Activated naive CD4-positive, alpha-beta T cell treated with anti-CD3 and anti-CD28 coated beads, Interleukin-2, amount 10 ng/mL, durations not matched to agents 7 days and 5 days (primary cell): ENCODE measurements at places on chromosomes 12 and 14.
A peak's percentile ranks its signal among the peaks of the same experiment; 100 is the strongest.

DNA sequence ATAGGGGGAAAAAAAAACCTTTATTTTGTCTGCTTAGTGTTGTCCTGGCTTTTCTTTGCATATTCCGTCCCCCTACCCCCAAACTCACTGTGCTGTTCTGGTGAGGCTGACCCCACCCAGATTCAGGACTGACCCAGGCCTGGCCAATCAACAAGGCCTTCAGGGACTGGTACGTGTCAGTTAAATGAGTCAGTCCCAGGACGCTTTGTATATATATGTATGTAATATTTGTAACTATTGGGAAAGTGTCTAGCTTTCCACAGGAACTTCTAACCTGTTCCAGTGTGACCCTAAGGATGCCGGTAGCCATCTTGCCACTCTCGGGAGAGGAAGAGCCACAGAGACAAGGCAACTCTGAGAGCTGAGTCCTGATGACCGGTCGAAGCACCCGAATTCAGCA lies 107.4 kb downstream of the VCPKMT start:
- no peak overlapping the region for H3K4me3 ChIP-seq
- H3K4me1 ChIP-seq = peaks cover 54% of the 10 kb centered on the region
- no peak overlapping the region for H3K27ac ChIP-seq
- no peak for DNase-seq
- H3K36me3 ChIP-seq = peaks cover 37% of the 10 kb centered on the region

GRCh38 chr12:2380946-2381345 lies 328.2 kb downstream of the CACNA1C start:
- H3K4me1 ChIP-seq = peaks cover 10% of the 10 kb centered on the region
- H3K4me3 ChIP-seq = no peak overlapping the region
- DNase-seq = no peak
- H3K36me3 ChIP-seq = no peaks in the 10 kb centered on the region
- H3K27me3 ChIP-seq = peaks cover 19% of the 10 kb centered on the region

DNA sequence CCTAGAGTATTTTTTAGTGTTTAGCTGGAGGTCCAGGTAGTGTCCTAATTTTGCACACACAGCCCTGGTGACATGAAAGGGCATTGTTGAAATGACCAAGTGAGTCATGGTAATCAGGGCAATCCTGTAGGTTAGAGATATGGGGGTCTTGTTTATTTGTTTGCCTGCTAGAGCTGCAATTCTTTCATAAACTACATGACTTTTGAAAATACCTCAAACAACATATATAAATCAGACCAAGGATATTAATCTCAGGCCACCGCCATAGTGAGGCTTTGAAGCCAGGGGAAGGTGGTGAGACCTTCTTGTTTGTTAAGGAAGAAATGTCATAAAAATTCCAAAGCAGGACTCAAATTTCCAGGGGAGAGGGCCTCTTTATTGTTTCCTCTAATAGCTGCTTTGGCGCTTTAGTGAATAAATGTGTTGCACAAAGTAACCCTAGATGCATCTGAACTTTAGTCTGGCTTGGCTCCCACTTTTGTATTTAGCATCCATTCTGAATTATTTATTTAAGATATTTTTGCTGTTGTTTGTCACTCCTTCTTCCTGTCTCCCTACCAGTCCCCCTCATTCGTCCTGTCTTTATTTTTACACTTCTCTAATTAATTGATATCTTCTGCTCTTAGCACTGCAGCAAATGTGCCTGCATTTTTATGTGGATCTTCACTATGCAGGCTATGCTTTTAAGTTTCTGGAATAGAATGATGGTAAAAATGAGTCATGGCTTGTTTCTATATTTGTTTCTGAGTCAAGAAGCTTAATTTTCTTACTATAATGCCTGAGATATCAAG lies 430.3 kb downstream of the RAD51B start:
- no peak overlapping the region for H3K27ac ChIP-seq
- DNase-seq = no peak
- peaks cover 24% of the 10 kb centered on the region for H3K4me1 ChIP-seq
- H3K36me3 ChIP-seq = no peaks in the 10 kb centered on the region

DNA sequence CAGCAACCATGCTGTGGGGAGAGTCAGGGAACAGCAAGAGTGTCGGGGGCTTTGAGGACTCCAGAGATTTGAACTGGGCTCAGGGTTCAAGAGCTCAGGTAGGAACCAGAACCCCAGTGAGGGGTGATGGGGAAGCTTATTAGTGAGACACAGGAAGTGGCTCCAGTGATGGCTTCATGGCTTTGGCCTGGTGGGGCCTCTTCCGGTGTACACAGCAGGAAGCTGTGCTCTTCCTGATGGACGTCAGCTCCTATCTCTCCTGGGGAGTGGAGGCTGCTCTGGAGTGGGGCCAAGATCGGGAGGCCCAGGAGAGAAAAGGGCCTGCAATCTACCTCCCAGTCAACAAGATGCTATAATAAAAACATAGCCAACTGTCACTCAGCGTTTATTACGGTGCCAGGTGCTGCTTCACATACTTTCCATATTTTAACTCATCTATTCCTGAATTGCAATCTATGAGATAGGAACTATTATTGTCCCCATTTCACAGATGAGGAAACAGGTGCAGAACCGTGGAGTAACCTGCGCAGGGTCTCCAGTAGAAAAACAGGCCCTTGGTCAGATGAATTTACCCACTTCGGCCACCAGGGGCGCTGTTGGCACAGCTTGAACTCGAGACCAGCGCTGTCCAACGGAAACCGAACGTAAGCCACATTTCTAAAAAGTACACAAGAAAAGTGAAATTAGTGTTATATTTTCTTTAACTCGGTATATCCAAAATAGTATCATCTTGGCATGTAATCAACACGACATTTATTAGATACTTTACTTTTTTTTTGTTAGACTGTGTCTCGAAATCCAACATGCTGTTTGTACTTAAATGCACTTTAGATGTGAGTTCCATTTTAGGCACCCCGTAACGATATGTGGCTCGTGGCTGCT lies 63.6 kb upstream of the DLK1 start:
- H3K27me3 ChIP-seq = peaks cover 23% of the 10 kb centered on the region
- no peaks in the 10 kb centered on the region for H3K36me3 ChIP-seq
- H3K4me3 ChIP-seq = no peak overlapping the region
- peak; percentile 72 for DNase-seq

DNA sequence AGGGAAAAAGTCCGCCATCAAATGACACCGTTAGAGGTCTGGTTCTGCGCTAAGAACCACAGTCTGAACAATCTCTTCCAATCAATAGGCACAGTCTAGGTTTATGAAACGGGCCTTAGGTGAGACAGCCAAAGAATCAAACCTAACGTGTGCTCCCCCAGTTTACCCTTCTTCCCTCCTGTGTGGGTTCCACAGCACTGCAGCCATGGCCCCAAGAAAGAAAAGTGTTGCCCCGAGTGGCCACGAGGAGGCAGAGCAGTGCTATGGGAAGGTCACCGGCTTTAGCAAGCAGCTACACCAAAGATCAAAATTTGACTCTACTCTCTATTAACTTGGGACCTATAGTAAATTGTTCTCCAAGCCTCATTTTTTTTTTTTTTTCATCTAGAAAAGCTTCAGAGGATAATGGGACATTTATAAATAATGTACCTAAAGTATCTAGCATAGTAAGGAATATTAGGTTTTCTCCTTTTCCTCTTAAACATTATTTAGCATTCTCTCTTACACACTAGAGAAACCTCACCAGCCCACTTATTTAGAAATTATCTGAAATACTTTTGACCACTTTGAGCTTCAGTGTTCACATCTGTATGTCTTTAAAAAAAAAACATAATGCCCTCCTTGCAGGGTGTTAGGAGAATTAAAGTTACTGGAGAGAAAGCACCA lies 70.2 kb upstream of the GPHB5 start:
- peak; percentile 75 for DNase-seq
- H3K36me3 ChIP-seq = peaks cover 48% of the 10 kb centered on the region
- peaks cover 6% of the 10 kb centered on the region for H3K4me1 ChIP-seq
- no peaks in the 10 kb centered on the region for H3K27me3 ChIP-seq

GRCh38 chr12:15707516-15708199 lies 81.5 kb downstream of the EPS8 start:
- no peaks in the 10 kb centered on the region for H3K36me3 ChIP-seq
- no peak overlapping the region for H3K27ac ChIP-seq
- H3K4me1 ChIP-seq = no peaks in the 10 kb centered on the region
- no peaks in the 10 kb centered on the region for H3K27me3 ChIP-seq
- no peak overlapping the region for H3K4me3 ChIP-seq

DNA sequence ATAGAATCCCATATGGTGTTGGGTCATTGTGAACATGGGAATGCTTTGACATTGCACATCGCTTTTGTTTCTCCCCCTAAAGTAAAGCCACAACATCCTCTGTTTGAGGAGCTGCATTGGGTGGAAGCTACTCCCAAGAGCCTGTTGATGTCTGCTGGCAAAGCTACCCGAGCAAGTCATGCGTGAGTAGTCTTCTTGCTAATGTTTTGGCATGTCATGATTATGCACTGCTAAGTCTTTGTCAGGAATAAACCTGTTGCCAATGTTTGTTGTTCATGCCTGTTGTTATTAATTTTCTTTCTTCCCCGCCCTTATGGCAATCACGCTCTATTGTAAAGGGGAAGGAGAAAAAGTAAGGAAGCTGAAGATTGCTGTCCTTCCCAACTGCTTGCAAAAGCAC lies 97.3 kb downstream of the EXOC5 start:
- DNase-seq = no peak
- H3K36me3 ChIP-seq = no peaks in the 10 kb centered on the region
- H3K27ac ChIP-seq = no peak overlapping the region
- H3K27me3 ChIP-seq = peaks cover 5% of the 10 kb centered on the region

DNA sequence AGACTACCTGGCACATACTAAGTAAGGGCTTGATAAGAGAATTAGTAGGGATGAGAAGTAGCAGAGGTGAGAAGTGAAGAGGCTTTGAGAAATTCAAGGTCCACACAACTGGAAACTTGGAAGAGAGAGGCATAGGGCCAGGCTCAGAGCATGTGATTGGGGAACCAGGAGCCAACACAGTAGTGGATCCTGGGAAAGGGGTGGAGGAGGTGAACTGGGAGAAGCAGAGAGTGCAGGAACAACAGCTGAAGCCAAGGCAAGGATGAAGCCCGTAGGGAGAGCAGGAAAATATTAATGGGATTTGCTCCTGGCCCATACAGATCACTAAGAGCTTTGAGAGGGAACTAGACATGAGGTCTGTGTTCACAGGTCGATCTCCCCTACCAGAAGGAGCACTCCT lies 1.4 kb upstream of the ITGB7 start:
- peak overlapping the region; percentile 8 for H3K4me3 ChIP-seq
- no peaks in the 10 kb centered on the region for H3K27me3 ChIP-seq
- peaks cover 57% of the 10 kb centered on the region for H3K36me3 ChIP-seq
- no peak for DNase-seq

GRCh38 chr12:131061041-131061806 lies 107.5 kb downstream of the ADGRD1 start:
- H3K36me3 ChIP-seq = no peaks in the 10 kb centered on the region
- DNase-seq = no peak
- H3K4me3 ChIP-seq = no peak overlapping the region
- no peaks in the 10 kb centered on the region for H3K4me1 ChIP-seq
- H3K27ac ChIP-seq = no peak overlapping the region

DNA sequence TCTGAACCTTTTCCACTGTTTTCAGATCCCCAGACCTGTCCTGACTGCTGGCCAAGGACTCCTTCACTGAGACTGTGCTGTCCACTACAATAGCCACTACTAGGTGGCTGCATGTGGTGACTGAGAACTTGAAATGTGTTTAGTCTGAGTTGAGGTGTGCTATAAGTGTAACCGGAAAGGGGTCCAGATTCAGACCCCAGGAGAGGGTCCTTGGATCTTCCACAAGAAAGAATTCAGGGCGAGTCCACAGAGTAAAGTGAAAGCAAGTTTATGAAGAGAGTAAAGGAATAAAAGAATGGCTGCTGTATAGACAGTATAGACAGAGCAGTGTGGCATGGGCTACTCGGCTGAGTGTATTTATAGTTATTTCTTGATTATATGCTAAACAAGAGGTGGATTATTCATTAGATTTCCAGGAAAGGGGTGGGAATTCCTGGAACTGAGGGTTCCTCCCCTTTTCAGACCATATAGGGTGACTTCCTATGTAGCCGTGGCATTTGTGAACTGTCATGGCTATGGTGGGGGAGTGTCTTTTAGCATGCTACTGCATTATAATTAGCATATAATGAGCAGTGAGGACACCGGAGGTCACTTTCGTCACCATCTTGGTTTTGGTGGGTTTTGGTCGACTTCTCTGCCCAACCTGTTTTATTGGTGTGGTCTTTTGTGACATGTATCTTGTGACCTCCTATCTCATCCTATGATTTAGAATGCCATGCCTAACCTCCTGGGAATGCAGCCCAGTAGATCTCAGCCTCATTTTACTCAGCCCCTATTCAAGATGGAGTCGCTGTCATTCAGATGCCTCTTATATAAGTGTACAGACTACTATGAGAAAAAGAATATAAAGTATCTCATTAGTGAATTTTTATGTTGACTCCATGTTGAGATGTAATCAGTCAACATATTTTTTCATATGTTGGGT lies 70.0 kb upstream of the SRSF5 start:
- peak overlapping the region; percentile 29 for H3K27ac ChIP-seq
- H3K4me1 ChIP-seq = peaks cover 78% of the 10 kb centered on the region
- peak overlapping the region; percentile 19 for H3K4me3 ChIP-seq
- DNase-seq = peak; percentile 47
- H3K27me3 ChIP-seq = no peaks in the 10 kb centered on the region
- H3K36me3 ChIP-seq = peaks cover 25% of the 10 kb centered on the region

DNA sequence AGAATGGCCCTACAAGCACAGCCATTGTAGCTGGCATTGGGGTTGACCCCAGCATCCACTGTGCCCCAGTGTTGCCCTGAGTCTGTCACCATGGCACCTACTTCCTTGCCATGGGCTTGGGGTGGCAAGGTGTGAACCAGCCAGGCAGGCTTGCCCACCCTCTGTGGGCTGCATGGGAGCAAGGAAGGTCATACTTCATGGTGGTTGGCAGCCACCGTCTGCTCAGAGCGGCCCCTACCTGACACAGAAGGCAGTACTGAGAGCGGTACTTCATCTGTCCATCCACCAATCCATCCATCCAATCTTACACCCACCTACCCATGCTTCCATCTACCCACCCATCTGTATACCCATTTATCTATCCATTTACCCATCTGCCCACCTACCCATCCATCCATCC lies 160.1 kb downstream of the KIF26A start:
- H3K4me1 ChIP-seq = no peaks in the 10 kb centered on the region
- no peaks in the 10 kb centered on the region for H3K27me3 ChIP-seq
- DNase-seq = no peak
- no peak overlapping the region for H3K27ac ChIP-seq
- no peak overlapping the region for H3K4me3 ChIP-seq

GRCh38 chr14:91830777-91831176 lies 36.6 kb downstream of the TC2N start:
- H3K4me1 ChIP-seq = peaks cover 43% of the 10 kb centered on the region
- no peak for DNase-seq
- peaks cover 4% of the 10 kb centered on the region for H3K27me3 ChIP-seq
- H3K4me3 ChIP-seq = no peak overlapping the region
- no peak overlapping the region for H3K27ac ChIP-seq

DNA sequence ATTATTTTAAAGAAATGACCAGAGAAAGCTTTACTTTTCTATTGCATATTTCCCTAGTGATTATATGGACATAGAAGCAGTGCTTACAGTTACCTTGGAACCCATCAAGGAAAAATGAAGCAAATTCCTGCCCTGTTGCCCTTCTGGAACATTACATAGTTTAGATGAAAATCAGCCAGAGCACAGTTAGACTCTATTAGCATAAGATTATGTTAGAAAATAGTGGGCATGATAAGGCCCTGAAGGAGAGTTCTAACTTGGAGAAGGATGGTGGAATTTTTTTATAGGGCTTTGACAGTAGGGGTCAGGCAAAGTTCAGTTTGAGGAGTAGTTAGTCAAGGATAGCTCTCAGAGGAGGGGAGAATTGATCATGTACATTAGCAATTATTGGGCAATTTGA lies 74.3 kb downstream of the FUT8 start:
- H3K4me1 ChIP-seq = peaks cover 4% of the 10 kb centered on the region
- no peaks in the 10 kb centered on the region for H3K27me3 ChIP-seq
- no peak overlapping the region for H3K27ac ChIP-seq
- H3K36me3 ChIP-seq = peaks cover 30% of the 10 kb centered on the region
- DNase-seq = no peak
- no peak overlapping the region for H3K4me3 ChIP-seq
